ENCODE measurements at places on chromosomes 12 and 14.
A peak's percentile ranks its signal among the peaks of the same experiment; 100 is the strongest.

DNA sequence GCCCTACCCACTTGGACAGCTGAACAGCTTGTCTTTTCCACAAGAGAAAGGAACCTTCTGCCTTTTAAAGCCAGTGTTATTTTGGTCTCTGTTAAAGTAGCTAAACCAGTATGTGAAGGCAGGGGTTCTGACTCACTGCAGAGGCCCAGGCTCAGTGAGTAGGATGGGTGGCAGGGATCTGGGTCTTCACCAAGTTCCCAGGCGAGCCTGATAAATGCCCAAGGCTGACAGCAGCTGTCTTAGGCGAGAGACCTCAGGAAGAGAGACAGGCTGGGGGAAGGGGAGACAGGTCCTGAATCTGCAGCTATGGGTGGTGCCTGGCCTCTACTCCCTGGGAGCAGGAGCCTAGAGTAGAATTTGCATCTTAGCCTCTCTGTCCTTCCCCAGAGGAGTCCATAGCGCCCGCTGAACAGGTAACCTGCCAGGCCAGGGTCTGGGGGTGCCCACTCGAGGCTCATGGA is 18.1 kb upstream of the KIF26A start:
- DNase-seq, result no peak

GRCh38 chr14:104913435-104913834 is 11.2 kb upstream of the PLD4 start:
- DNase-seq, result no peak

DNA sequence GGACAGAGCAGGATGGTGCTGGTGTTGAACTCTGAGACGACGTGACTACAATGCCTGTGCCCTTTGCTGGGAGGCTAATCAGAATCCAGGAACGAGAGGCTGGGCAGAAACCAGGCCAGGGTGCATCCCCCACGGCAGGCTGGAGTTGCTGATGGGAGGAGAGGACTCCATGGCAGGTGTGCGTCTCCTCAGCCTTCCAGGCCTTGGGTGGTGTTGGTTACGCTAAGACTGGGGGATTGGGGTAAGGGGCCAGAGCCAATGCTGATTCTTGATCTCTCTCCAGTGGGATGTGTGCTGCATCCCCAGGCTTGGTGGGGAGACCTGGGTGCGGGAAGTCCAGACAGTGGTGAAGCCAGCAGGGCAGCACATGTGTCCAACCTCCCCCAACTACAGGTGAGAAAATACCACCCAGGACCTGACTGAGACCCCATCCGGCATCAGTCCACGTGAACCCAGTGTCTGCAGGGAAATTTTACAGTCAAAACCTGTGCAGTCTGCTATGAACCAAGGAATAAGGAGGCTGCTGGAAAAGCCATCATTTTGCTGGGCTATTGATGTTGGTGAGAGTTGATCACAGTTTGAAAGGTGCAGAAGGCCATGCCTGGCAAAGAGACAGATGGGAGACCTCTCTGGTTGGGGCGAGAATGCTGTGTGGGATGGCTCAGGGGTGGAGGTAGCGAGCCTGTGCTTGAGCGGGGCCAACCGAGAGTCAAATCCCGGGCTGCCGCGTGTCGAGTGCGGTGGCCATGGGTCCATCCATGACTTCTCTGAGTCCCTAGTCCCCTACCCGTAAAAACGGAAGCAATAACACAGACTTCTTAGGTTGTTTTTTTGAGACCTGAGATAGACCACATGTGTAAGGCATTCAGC is 89.8 kb downstream of the NTF3 start:
- no peak for DNase-seq

DNA sequence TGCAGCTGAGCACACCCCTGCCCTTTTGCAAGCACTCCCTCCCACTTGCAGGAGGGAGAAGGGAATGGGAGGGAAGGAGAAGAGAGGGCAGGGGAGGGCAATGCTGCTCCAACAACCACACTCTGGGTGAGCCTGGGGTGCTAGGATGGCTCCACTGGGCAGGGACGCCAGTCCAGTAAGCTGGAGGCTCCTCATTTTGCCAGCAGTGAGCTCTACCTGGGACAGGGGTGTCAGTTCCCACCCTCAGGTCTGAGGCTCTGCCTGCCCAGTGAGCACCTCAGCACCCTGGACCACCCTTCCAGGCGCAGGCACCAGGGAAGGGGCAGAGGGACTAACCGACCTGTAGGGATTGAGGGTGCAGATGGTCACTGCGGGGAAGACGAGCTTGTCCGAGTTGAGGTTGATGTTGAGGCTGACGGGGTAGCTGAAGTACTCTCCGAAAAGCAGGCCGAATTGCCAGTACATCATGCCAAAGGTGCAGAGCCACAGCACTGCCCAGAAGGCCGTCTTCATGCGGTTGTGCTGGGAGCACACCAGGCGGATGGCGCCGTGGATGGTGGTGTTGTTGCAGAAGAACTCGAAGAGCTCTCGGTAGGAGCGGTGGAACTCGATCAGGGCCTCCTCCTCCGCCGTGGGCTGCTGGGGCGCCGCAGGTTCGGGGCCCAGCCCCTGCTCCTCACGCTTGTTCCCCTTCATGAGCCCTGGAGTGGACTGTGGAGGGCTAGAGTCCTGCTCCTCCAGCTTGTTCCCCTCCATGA is 1.2 kb downstream of the SCNN1A start:
- DNase-seq, result no peak

DNA sequence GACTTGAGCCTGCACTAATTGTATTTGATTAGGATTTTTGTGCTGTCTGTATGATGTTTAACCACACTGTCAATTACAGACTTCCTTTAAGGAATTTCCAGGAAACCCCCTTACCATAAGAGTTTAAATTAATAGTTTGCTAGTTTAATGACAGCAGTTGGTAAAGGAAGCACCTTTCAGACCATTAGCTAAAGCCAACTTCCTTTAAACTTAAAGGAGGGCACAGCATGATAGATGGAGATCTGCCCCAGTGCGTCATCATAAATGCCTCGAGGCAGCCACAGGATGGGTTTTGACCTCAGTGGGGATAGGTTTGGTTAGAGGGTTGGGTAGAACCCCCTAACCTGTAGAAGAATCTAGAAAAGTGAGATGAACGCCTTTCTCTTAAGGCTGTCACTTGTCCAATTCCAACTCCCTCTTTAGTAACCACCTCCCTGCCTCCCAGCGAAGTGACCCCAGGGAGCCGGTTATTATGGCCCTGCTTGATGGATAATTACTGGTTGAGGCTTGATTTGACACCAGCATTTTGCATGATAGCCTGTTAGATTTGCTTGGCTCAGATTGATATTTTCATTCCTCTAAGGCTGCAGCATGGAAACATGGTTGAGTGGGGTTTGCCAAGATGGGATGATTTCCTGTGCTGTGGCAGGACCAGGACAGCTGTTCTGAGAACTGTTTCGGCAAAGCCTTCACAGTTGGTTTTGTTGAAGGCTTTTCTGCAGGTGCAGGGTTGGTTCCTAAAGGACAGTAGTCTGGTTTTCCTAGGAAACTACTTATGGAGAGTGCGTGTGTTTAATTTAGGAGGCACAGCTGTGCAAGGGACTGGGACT is 62.7 kb downstream of the CHST11 start:
- DNase-seq, result peak; percentile 56

- DNase-seq, result no peak
Observed at GRCh38 chr12:101181776-101182175, 28.3 kb downstream of the SLC5A8 start.

- DNase-seq, result no peak
Observed at GRCh38 chr12:50041062-50041860, 16.0 kb upstream of the RACGAP1 start.

DNA sequence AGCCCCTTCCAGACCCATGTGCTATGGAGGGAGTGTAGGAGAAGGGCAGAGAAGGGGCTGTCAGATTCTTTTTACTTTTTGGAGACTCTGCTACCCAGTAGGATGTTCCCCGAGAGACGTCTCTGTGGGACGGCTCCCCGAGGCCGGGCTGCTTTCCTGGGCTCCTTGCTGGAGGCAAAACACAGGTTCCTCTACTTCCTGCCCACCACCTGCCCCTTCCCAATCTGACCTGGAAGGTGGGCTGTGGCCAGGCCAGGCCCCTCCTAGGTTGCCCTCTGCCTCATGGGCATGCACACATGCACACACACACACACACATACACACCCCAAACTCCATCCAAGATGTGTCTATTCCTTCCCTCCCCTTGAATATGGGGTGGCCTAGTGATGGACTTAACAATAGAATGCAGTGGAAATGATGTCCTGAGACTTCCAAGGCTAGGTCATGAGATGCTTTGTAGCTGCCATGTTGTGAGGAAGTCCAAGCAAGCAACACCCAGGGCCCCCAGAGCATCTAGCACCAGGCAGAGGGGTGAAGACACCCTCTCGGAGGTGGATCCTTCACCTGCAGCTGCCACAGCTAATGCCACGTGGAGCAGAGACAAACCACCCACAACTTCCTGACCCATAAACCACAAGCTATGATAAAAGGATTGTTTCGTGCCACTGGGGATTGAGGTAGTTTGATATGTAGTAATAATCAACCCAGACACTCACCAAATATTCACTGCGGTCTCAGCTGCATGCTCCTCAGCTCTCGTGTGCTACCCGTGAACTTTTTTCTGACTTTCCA is 1.6 kb upstream of the ASB2 start:
- DNase-seq, result no peak
